T-cell (primary cell): ENCODE measurements at places on chromosomes 3 and 15. TPM values are rescaled to one million over a fixed set of nuclear protein-coding genes. Genes with fewer than 3 reads are reported as not detected.
A peak's percentile ranks its signal among the peaks of the same experiment; 100 is the strongest.

UROC1 gene
- total RNA-seq = not detected

DNA sequence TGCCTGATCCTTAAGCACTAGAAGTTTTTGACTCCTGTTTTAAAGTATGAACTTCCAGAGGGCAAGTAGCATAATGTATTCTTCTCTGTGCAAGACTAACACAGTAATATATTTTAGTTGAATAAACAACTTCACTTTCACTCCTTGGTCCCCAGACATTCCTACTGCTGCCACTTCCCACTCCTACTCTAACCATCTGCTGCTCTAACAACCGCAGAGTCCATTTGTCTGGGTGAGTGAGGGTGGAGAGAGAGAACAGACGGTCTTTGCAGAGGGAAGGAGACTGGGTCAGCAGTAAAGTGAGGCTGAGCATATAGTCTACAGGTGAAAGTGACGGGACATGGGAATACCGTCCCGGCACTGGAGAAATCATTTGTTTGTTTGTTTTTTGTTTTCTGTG, 301.0 kb upstream of the SLCO3A1 start:
- DNase-seq = no peak
- H3K27me3 ChIP-seq = no peaks in the 10 kb centered on the region
- H3K36me3 ChIP-seq = no peaks in the 10 kb centered on the region
- no peaks in the 10 kb centered on the region for H3K4me1 ChIP-seq

DNA sequence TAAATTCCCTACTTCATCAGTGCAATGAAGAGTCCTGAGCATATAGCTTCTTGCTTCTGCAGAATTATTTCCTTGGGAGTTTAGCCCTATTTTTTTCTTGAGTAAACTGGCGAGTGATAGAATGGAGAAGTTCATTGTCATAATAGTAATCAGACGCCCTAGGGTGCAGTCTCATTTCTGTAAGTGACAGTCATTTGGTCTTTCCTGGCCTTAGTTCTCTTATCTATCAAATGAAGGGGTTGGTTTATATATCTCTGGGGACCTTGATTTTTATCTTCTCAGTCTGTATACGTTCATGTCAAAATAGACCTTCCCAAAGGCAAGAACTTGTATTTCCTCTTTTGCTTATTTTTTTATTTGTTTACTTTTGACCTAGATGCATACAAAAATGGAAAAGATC, 9.9 kb upstream of the ALPK3 start:
- peaks cover 23% of the 10 kb centered on the region for H3K36me3 ChIP-seq
- DNase-seq = no peak
- no peak overlapping the region for H3K4me3 ChIP-seq
- no peak overlapping the region for H3K27ac ChIP-seq

DNA sequence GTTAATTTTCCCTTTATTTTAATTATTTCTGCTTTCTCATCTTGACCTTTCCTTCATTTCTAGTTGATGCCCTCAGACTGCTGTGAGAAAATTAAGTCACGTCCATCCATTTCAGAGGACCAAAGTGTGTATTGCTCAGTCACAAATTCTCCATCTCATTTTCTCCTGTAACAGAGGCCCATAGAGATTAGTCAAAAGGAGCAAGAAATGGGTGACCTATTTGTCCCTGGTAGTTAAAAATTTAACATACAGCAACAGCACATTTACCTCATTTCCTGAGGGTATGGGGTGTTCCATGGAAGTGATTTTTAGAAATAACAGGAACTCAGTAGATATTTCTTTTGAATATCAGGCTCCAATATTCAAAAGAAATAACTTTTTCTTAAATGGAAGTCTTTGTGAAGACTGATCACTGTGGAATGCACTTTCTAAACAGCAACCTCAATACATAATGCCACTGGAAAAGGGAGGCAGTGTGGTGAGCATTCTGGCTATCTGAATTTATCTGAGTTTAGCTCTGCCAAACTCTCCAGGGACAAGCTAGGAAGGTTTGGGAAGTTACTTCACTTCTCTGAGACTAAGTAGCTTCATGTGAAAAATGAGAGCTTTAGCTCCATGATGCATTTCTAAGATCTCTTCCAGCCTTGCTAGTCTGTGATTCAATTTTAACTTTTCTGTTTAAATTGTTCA, 808.2 kb downstream of the SQOR start:
- no peak for DNase-seq
- no peaks in the 10 kb centered on the region for H3K27me3 ChIP-seq
- no peaks in the 10 kb centered on the region for H3K4me1 ChIP-seq

GRCh38 chr3:185656321-185656840, 70.3 kb downstream of the SENP2 start:
- no peak overlapping the region for H3K4me3 ChIP-seq
- peaks cover 19% of the 10 kb centered on the region for H3K27me3 ChIP-seq
- H3K36me3 ChIP-seq = no peaks in the 10 kb centered on the region
- DNase-seq = no peak
- H3K4me1 ChIP-seq = no peaks in the 10 kb centered on the region
- no peak overlapping the region for H3K27ac ChIP-seq

A4GNT gene
- total RNA-seq = not detected

MKRN2OS gene
- not detected for total RNA-seq

- H3K4me1 ChIP-seq = no peaks in the 10 kb centered on the region
- H3K27me3 ChIP-seq = no peaks in the 10 kb centered on the region
- DNase-seq = no peak
- H3K4me3 ChIP-seq = no peak overlapping the region
These were observed 973 bp downstream of the BUB1B start for GRCh38 chr15:40161693-40162391.

CD276 gene
- 0.76 TPM for total RNA-seq

DNA sequence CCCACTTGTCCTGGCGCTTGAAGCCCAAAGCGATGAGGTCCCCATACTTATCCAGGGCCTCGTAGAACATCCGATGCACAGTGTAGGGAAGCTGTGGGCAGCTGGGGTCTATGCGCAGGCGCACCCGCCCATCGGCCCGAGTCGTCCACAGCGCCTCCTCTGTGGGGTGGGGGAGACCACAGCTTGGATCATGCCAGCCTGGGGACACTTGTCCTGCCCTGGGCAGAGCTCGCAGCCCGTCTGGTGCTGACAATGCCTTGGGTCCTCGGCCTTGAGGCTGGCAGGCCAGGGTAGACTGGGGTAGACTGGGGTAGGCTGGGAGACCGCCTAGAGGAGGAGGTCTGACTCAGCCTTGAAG, 39.8 kb downstream of the ACSBG1 start:
- no peaks in the 10 kb centered on the region for H3K4me1 ChIP-seq
- H3K27me3 ChIP-seq = no peaks in the 10 kb centered on the region
- no peaks in the 10 kb centered on the region for H3K36me3 ChIP-seq
- H3K27ac ChIP-seq = no peak overlapping the region
- no peak for DNase-seq
- H3K4me3 ChIP-seq = no peak overlapping the region

SIDT1 gene
- 45.2 TPM for total RNA-seq

GRCh38 chr3:6512172-6512800, 348.6 kb upstream of the GRM7 start:
- H3K4me3 ChIP-seq = no peak overlapping the region
- no peak overlapping the region for H3K27ac ChIP-seq
- DNase-seq = no peak
- H3K36me3 ChIP-seq = no peaks in the 10 kb centered on the region
- no peaks in the 10 kb centered on the region for H3K4me1 ChIP-seq

DNA sequence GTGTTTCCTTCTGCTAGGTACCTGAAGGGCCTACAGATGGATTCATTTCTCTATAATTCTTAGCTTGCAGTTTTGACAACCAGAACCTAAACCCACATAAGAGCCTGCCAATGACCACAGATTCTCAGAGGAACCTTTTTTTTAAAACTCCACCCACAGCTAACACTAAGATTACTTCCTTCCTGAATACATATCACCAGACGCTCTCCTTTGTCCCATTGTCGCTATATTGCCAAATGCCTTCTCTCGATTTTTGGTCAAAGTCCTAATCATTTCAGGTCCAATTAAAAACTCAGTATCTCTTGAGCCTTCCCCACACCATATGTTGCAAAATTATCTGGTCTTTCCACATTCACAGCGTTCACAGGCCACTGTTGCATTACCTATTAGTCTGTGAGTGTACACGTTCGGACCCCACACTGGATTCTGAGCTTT, 12.4 kb downstream of the ZNF710 start:
- H3K4me1 ChIP-seq = peaks cover 47% of the 10 kb centered on the region
- no peaks in the 10 kb centered on the region for H3K27me3 ChIP-seq
- H3K4me3 ChIP-seq = peak overlapping the region; percentile 13
- H3K27ac ChIP-seq = peak overlapping the region; percentile 34

GRCh38 chr3:42734263-42734860, 31.8 kb upstream of the HHATL start:
- no peak overlapping the region for H3K27ac ChIP-seq
- no peaks in the 10 kb centered on the region for H3K27me3 ChIP-seq
- DNase-seq = no peak
- no peak overlapping the region for H3K4me3 ChIP-seq

- H3K27me3 ChIP-seq = no peaks in the 10 kb centered on the region
- H3K27ac ChIP-seq = no peak overlapping the region
- H3K4me3 ChIP-seq = no peak overlapping the region
- H3K36me3 ChIP-seq = no peaks in the 10 kb centered on the region
- H3K4me1 ChIP-seq = no peaks in the 10 kb centered on the region
- no peak for DNase-seq
These were observed 75.7 kb downstream of the LRRK1 start for GRCh38 chr15:100994597-100995446.

GOLGA6A gene
- total RNA-seq = not detected

- no peaks in the 10 kb centered on the region for H3K27me3 ChIP-seq
- no peaks in the 10 kb centered on the region for H3K36me3 ChIP-seq
- no peak overlapping the region for H3K4me3 ChIP-seq
- DNase-seq = no peak
- peaks cover 2% of the 10 kb centered on the region for H3K4me1 ChIP-seq
These were observed 64.0 kb downstream of the CHRD start for GRCh38 chr3:184443831-184444230.
